Type B pancreatic cell (in vitro differentiated cells): ENCODE measurements at places on chromosomes 5 and 9. TPM values are rescaled to one million over a fixed set of nuclear protein-coding genes. Genes with fewer than 3 reads are reported as not detected.

PCDHA9 gene
- total RNA-seq, result 1.5 and 2.5 TPM in 2 replicates

PAEP gene
- not detected in 2 replicates for total RNA-seq

CKMT2 gene
- total RNA-seq, result 4.3 and 10.4 TPM in 2 replicates

TNC gene
- total RNA-seq, result 16.1 and 95.2 TPM in 2 replicates

DNA sequence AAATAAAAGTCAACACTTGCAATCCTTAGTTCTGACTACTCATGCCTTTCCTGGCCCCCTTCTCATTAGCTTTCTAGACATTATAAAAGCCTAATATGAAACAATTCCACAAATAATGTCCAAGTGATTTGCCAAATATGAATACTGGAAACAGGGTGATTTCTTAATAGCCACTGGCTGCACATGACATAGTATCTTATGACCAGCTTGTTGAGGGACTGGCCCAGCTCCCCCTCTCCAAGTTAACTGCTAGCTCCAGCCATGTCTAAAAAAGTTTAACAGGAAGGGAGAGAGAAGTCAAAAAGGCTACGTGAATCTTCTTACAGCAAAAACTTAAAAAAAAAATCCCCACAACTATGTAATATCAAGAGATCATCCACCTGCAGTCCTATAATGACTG is 1.5 kb downstream of the CERT1 start:
- no peak for DNase-seq

PDLIM4 gene
- total RNA-seq, result 40.0 and 43.8 TPM in 2 replicates

GRCh38 chr5:92886751-92887150 is 694.3 kb downstream of the NR2F1-AS1 start:
- DNase-seq, result no peak

DNA sequence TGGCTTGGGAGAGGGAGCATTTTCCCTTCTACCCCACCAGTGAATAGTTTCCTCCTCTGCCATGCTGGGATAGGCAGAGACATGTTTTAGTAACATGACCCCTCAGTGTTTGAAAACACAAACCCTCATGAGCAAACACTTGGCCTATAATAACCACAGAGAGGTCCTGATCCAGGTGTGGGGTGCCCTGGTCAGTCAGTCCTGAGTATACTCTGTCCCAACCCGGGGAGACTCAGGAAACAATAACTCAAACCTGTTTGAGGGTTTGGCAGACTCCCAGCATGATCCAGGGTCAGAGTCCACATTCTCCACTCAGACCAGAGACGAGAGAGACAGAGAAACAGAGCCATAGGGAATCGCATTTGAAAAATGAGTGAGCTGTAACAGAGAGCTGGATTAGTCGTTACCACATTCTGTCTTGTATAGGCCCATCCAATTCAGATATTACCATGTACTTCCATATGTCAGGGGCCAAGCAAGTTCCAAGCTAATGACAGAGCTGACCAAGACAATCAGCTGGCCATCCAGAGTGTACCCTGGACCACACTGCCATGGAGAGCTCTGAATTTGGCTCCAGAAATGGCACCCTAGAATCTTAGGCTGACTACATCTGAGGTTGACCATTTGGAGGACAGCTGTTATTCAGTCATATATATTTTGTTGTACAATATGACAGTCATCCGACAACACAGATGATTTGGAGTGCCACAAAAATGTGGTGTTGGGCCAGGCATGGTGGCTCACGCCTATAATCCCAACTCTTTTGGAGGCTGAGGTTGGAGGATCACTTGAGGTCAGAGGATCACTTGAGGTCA is 4.2 kb upstream of the CA9 start:
- no peak for DNase-seq

DNA sequence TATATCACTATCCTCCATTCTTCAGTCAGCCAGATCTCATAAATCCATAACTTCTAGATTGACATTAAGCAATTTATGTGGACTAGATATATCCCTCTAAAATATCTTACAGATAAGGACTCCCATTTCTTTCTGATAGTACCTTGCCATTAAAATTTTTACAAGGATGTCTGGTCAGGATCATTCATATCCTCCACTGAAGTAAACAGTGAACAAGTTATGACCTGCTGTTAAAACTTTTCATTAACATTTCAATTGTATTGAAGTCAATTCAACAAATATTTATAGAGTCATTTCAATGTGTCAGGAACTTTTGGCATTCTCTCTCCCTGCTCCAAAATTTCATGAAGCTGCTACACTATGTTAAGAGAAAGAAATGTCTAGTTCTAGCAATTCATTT is 1159.6 kb downstream of the CDH12 start:
- no peak for DNase-seq

PCDHB13 gene
- 2.3 and 4.7 TPM in 2 replicates for total RNA-seq

DNA sequence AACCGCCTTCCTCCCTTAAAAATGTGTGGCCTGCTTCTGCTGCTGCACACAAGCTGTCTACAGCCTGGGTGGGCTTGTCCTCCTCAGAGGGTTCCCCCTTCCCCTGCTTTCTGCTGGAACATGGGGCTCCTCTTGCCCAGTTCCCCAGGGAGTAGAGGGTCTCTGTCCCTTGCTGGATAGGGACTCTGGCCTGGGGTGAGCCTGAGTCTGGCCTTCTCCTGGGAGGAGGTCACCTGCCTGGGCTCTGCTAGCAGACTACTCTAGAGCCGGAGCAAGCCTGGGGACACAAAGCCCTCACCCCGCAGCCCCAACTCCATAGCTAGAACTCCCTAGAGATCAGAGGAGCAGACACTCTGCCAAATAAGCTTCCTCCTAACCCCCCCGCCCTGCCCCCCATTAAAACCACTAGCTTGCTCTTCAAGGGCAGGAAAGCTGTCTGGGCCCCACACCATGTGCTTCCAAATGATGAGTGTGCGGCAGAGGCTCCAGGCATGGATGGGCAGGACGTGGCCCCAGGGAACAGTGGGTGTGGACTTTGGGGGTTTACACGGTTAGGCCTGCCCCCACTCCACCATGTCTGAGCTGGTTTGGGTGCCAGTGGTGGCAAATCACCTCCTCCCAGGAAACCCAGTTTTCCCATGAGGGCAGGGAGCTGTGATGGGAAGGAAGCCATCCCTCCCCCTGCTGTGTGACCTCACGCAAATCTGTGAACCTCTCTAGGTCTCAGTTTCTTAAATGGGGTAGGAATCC is 10.0 kb downstream of the TCF7 start:
- DNase-seq, result no peak

WDR31 gene
- total RNA-seq, result 5.0 and 6.7 TPM in 2 replicates

DNA sequence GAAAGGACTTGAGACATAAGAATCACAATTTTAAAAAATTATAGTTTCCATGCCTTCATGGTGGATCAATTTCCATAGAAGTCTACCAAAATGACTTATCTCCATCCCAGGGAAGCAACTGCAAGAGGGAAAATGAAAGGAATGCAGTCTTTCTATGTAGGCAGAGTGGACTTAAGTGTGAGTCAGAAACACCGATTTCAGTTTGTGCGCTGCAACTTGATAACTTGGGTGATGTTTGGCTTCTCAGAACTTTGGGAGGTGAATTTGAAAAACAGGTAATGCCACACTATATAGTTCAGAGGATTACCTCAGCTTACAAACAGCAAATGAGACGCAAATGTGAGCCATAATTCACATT is 708 bp upstream of the CSNK1G3 start:
- DNase-seq, result no peak
